ENCODE measurements at places on chromosomes 5 and 9.

DNA sequence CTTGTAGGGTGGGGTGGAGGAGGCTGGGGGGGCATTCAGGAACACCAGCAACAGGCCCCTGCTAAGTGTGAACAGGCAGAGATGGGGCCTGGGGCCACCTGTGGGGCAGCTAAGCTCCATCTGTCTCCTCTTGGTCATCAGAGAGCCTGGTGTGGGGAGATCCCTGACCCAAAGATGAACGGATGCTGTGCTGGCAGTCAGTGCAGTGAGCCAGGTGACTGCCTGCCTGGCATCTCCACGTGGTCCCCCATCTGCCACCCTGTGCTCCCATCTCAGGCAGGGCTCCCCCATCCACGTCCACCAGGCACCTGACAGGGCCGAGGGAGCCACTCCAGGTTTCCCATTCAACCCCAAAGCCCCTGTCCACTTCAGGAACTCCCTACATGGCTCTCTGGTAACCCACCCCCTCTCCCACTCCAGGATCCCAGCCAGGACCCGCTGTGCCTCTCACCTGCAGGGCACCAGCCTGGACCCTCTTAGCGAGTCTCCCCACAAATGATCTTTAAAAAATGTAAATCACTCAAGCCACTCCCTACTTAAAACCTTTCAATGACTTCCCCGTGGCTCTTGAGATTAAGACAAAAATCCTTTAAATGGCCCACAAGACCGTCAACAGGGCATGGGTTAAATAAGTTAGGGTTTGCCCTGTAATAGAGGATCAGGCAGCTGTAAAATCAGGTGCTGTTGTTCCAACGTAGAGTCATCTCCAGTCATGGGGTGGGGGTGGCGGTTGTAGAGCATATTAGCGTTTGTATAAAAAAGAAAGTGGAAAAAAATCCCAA is 60.8 kb downstream of the LMX1B start:
- no peak for DNase-seq

GRCh38 chr5:85293145-85293785 is 908.6 kb upstream of the EDIL3 start:
- no peak for DNase-seq

- DNase-seq = no peak
Measured at GRCh38 chr9:85004818-85005413, 335.4 kb downstream of the NTRK2 start.

- DNase-seq = no peak
Measured at GRCh38 chr5:33867241-33867640, 24.5 kb downstream of the ADAMTS12 start.

DNA sequence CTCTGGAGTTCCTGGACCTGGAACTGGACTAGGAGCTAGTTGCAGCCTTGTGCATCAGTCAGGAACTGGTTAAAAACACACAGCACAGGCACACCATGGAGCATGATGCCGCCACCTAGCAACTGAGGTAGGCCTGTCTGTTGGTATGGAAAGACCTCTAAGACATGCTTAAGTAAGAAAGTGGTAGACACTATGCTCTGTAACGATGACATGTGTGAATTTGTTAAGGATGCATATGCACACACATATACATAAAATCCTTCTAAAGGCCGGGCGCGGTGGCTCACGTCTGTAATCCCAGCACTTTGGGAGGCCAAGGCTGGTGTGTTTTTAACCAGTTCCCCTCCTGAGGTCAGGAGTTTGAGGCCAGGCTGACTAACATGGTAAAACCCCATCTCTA is 136.9 kb upstream of the RASEF start:
- no peak for DNase-seq

DNA sequence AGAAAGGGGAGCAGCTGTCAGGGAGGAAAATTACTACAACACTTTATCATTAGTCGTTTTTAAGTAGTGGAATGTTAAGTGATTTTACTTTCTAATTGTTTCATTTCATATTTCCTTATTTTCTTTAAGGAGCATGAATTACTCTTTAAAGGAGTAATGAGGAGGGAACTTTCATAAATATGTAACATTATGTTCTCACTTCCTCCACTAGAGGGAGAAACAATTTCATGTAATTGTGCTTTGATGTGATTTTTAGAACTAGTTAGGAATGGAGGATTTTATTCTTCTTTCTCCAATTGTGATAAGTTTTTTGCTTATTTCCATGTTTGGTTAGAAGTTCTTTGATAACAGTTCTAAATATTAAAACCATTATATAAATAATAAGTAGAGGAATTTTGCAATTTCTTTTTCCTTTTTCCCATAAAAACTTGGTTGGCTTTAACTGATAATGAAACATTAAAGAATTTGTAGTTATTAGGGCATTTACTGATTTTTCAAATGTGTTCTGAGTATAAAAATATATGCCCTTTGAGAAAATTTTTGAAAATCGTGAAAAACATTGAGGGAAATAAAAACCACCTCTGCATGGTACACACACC is 25.6 kb downstream of the CEP78 start:
- DNase-seq = peak; percentile 33

- DNase-seq = no peak
Measured at GRCh38 chr5:150413176-150413901, 629 bp upstream of the CD74 start.

DNA sequence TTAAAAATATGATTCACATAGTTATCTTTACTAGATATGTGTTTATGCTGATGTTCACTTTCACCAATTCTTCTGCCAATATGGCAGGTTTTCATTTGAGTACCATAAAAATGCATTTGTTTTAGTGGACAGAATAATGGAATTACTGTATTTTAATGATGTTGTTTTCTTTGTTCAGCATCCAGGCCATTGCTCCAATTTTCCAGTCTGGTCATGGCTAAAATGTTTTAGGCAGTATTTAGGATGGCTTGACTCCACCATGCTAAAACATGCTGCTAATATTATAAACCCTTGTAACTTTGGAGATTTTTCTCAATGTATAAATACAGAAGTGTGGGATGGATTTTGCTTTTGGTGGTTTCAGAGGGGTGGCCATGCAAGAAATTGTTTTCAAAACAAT is 273.0 kb upstream of the RPS23 start:
- DNase-seq = no peak

DNA sequence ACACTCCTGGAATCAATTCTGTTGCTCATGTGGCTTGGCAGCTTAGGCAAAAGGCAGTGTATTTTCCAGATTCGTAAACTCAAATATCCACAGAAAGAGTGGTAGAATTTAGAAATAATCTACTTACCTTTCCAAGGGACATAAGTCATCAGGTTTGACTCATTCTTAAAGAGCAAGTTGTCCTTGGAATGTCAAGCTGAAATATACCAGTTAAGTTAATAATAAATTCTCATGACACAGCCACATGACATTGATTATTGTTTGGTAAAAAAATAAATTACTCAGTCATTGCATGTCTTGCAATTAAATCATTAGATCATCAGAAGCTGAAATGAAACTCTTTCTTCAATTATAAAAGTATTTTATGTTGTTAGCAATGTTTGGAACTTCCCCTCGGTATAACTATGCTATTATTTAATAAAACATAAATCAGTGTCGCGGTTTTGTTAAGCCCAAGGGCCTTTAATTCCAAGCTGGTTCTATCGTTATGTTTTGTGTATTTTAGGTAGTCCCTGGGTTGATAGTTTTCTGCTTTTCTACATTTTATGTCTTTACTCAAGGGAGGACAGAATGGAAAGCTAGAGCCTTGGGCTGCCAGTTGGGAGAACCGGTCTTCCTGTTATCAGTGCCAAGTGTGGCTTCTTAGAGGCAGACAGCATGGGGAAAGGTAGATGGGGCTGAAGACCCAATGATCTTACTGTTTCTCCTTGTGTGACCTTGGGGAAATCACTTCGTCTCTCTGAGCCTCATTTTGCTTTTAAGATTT is 79.3 kb upstream of the PRLR start:
- no peak for DNase-seq

DNA sequence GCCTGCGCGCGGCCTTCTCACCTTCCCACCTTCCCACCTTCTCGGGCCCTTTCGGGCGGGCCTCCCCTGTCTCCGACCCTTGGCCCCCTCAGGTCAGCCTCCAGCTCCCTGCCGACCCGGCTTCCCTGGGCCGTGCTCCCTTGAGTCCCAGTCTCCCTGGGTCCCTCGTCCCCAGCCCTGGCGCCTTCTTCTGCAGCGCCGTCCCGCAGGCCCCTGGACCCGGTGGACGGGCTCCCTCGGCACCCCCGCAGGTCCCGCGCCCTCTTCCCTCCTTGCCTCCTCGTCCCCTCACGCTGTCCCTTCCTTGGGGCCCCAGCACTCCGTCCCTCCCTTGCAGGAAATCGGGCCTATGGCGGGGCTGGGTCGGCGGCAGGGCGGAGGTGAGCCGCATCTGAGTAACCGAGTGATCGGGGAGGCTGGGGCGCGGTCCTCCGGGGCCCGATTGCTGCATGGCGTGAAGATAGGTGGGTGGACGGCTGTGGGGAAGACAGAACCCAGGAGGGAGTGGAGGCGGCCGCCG is 7.6 kb downstream of the ARPC5L start:
- no peak for DNase-seq

DNA sequence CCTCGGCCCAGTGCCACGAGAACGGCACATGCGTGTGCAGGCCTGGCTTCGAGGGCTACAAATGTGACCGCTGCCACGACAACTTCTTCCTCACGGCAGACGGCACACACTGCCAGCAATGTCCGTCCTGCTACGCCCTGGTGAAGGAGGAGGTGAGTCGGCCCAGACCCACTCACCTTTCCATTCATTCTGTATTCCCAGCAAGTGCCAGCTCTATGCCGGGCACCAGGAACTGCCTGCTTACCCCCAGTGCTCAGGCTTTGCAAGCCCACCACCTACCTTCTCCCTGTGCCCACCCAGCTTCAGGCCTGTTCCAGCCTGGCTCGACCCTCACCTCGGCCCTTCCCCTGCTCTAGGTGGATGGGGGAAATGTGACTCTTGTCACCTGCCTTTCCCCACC is 26.6 kb upstream of the AIF1L start:
- DNase-seq = no peak

GRCh38 chr5:52491818-52492217 is 295.9 kb upstream of the ITGA1 start:
- DNase-seq = no peak

GRCh38 chr5:126846344-126846743 is 69.4 kb downstream of the LMNB1 start:
- no peak for DNase-seq
